AG08395 (cell line): ENCODE measurements at places on chromosomes 4 and X.

GRCh38 chr4:78652282-78652876 is 100.8 kb downstream of the ANXA3 start:
- DNase-seq: no peak

DNA sequence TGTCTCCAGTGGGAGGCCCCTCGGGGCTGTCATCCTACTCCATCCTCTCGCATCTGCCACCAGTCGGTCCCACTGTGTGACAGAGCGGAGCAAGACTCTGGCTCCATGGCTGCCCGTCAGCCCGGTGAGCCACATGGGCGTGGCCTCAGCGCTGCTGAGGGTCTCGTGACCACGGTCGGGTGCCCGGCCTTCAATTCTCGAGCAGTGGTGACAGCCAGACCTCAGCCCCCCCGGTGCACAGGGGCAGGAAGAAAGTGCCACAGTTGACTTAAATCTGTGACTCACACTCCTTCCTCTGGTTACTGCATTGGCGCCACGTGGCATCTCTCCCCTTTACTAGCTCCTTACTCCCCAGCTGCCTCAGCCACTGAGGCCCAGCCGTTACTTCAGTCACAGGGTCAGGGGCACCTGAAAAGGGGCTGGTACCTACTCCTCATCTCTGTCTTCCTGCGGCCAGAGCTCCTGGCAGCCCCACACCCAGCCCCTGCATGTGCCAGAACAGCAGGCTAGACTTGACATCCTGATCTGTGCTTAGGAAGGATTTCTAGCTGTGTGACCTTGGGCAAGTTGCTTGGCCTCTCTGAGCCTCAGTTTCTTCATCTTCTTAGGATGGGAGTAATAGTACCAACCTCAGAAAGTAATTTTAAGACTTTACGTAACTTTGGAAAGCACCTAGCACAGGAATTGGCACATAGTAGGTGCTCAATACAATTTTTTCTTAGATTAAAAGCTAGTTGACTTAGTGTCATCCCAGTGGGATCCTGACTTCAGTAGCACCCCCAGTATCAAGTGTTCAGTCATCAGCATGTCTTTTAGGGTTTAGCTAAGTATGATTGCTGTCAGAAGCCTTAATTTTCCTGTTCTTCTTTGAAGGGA is 66.1 kb downstream of the TNIP2 start:
- DNase-seq: no peak

DNA sequence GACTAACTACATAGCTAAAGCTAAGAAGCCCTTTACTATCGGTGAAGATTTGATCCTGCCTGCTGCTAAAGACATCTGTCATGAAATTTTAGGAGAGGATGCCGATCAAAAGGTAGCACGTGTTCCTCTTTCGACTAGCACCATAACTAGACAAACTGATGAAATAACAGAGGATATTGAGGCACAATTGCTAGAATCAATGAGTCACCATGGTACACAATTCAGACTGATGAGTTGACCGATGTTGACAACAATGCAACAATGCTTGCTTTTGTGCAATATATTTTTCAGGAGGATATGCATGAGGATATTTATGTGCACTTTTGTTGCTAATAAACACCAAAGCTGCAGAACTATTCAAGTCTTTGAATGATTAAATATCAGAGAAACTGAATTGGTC is 24.3 kb downstream of the TBCK start:
- no peak for DNase-seq

DNA sequence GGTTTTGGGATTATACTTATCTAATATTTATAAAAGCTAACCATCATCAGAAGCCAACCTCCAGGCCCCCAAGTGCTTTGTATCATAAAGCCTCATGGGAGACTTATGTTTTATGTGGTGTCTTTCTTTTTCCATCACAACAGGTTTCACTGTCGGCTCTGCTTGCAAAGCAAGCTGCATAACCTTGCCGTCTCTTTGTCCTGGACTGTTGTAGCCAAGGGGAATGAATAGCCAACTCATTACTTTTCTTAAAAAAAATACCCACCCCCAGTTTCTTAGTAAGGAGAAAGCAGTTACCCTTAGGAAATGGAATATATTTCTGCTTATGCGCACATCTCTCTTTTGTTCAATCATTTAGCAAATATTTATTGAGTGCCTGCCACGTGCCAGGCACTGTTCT is 40.7 kb downstream of the FAM184B start:
- DNase-seq: no peak

DNA sequence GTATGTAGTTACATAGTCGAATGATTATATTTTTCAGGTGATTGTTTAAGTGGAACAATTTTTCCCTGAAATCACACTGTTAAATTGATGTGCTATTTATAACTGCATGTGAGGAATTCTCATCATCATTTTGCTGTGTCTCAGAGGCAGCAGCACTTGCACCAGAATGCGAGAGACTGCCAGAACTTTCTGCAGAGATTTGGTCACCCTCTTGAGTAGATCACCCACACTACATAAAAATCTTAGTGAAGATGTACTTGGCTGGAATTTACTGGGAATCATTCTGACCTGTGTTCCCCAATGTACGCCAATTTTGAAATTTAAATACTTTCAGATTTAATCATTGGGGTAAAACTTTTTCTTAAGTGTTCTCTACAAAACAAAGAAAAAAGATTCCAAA is 5.4 kb downstream of the UGT2B4 start:
- DNase-seq: no peak

DNA sequence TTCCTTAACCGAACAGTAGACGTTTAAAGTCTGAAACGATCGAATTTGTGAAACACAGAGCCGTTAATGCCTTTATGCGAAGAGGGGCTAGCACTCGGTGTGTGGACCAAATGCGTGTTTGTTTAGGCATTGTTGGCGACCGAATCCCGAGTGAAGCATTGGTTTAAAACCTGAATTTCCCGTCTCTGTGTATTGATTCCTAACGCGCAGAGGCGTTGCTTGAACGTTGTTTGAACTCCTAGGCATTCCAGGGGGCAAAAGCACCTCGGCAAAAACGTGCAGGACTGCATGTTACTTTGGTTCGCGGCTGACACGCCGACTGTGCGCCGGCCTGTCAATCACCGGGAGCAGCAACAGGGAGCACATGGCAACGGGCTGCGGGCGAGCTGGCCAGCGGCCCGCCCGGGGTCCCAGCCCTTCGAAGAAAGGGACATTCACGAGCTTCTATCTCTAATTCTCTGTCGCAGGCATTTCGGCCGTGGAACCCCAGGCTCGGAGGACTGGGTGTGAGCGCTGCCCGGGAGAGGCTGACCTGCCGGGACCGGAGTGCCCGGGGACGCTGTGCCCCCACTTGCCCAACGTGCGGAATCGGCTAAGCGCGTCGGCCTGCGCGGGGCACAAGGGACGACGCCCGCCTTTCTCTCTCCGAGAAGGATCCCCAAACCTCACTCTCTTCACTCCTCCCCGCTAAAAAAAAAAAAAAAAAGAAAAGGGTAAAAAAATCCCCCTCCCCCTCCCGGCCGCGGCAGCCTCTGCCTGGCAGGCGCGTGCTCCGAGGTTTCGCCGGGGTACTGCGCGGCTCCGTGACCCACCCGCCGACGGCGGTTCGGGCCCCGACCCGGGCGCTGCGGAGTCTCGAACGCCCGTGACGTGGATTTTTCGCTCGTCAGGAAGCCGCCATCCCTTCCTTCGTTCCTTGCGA is 810 bp downstream of the SPRY1 start:
- DNase-seq: no peak

GRCh38 chr4:123401271-123402120 is 4.9 kb downstream of the SPRY1 start:
- DNase-seq: no peak

DNA sequence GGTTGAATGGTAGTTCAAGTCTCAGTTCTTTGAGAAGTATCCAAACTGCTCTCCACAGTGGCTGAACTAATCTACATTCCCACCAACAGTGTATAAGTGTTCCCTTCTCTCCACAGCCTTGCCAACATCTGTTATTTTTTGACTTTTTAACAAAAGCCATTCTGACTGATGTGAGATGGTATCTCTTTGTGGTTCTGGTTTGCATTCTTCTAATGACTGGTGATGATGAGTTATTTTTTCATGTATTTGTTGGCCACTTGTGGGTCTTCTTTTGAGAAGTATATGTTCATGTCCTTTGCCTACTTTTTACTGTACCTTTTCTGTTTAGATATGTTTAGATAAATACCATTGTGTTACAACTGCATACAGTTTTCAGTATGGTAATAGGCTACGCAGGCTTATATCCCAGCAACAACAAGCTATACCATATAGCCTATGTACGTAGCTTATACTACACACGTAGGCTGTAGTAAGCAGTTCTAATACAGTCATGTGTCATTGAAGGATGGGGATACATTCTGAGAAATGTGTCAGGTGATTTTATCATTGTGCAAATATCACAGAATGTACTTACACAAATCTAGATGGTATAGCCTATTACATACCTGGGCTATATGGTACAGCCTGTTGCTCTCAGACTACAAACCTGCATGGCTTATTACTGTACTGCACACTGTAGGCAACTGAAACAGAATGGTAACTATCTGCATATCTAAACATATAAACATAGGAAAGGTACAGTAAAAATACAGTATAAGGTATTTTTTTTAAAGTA is 28.1 kb downstream of the KLHL8 start:
- no peak for DNase-seq

- DNase-seq: peak; percentile 54
Measured at GRCh38 chrX:101062176-101062575, 10.3 kb upstream of the TRMT2B start.

GRCh38 chrX:641671-642435 is 11.3 kb downstream of the SHOX start:
- DNase-seq: no peak

GRCh38 chr4:161949946-161950725 is 213.7 kb downstream of the FSTL5 start:
- peak; percentile 46 for DNase-seq

- DNase-seq: no peak
Measured at GRCh38 chrX:133994576-133994975, 9.2 kb upstream of the GPC3 start.

- no peak for DNase-seq
Measured at GRCh38 chr4:7196736-7197135, 4.4 kb downstream of the SORCS2 start.

DNA sequence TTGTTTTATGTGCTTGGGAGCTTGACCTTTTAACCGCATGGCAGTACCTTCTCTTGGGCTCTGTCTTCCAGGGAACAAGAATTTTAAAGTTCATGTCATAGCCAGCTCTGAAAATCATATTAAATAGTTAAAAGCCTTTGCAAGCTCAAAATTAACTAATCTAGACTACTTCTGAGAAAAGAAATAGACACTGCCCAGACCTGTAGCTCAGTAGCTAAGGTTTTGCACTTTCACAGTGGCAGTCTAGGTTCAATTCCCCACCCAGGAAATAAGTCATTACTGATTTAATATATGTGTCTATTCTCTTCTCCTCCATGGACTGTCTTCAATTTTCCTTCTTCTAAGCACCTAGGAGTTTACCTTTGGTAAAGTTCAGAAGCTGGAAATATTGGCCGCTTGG is 27.4 kb downstream of the HSD17B11 start:
- no peak for DNase-seq

DNA sequence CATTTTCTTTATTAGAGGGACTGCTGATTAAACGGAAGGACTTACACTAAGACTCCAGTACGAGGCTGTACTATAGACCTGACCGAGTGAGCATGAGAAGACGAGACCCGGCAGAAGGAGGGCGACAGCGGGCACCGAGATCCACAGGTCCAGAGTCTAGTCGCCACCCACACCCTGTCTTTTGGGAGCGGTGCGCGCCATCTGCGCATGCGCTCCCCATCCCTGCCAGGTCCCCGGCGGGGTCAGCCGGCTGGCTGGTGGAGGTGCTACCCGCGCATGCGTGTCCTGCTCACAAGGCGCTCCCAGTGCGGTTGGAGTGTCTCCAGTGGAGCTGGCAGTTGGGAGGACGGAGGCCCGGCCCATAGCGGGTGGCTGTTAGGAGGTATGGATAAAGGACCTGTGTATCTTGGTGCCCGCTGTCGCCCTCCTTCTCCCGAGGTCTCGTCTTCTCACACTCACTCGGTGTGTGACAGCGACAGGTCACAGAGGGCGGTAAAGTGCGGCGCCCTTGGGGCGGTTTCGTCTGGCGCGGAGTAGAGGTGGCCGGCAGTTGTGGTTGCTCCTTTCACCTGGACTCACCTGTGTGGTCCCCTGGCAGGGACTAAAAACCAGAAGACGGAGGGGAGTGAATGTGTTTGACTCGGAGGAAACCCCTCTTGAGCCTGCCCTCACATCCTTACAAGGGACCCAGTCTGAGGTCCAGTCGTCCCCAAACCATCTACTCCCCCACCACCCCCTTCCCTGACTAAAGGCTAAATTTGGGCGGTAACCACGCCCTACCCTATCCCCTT is 7.6 kb upstream of the HSD17B10 start:
- DNase-seq: peak; percentile 92

- peak; percentile 46 for DNase-seq
Measured at GRCh38 chrX:103629318-103630170, 769 bp downstream of the TCEAL1 start.

GRCh38 chrX:153926552-153926857 is 441 bp upstream of the ARHGAP4 start:
- no peak for DNase-seq

DNA sequence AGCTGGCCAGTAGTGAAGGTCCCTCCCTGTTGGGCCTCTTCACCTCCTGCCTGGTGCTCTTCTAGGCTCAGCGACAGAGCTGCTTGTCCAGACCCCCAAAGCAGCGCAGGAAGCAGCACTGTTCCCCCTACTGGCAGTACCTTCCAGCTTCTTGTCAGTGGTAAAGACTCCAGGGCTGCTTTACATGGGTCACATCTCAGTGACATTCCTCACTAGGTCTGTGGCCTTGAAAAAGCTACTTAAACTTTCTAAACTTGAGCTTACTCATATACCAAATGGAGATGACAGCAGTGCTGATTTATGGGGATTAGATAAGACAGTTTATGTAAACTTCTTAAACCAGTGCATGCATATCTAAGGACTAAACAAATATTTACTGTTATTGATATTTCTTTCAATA is 117.3 kb downstream of the FAT4 start:
- peak; percentile 4 for DNase-seq

- no peak for DNase-seq
Measured at GRCh38 chr4:140754918-140755773, 1.0 kb downstream of the TBC1D9 start.

DNA sequence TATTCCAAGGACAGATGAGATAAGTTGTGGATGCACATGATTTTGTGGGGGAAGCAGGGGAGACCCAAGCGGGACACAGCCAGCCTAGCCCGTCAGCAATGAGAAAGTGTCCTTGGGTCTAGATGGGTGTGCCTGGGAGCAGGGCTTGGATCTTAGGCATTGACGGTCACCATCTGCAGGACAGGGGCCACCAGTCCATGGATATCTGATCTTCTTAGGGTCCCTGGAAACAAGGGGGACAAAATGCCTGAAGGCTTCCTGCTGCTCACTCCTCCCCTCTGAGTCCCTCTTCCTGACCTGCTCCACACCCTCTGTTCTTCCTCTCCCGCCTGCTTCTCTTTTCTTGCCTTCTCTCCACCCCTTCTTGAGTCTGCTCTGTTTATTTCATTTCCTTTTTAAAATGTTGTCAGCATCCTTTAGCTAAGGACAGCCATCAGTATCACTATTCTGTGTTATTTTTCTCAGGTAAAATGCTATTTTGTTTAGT is 298.4 kb downstream of the RAPGEF2 start:
- peak; percentile 11 for DNase-seq

DNA sequence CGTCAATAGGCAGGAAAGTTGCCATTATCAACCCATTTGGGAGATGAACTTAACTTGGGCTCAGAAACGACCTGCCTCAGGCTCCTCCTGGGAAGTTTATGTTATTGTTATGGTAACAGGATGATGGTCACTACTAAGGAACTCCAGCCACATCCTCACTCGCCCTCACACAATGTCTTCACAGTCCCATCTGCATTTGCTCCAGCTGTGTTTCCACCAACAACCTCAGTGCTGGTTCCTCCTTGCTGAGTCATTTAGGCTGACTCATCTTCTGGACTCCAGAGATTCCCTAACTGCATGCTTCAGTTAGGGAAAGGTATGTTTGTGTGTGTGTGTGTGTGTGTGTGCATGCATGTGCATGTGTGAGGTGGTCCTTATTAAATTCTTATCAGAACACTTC is 293.4 kb upstream of the BOD1L1 start:
- DNase-seq: peak; percentile 94
